Osteoblast (primary cell): ENCODE measurements at places on chromosomes 2 and 18. TPM values are rescaled to one million over a fixed set of nuclear protein-coding genes. Genes with fewer than 3 reads are reported as not detected.

PLB1 gene
- total RNA-seq, result 0.36 and 0.88 TPM in 2 replicates

PROKR1 gene
- total RNA-seq, result not detected in 2 replicates

MREG gene
- total RNA-seq, result 1.1 and 1.8 TPM in 2 replicates

RETREG2 gene
- total RNA-seq, result 109 and 121 TPM in 2 replicates

NT5DC4 gene
- total RNA-seq, result not detected in 2 replicates

WBP1 gene
- total RNA-seq, result 35.5 and 35.7 TPM in 2 replicates

SKOR2 gene
- total RNA-seq, result not detected in 2 replicates
